ENCODE measurements at places on chromosomes 3 and 15.

DNA sequence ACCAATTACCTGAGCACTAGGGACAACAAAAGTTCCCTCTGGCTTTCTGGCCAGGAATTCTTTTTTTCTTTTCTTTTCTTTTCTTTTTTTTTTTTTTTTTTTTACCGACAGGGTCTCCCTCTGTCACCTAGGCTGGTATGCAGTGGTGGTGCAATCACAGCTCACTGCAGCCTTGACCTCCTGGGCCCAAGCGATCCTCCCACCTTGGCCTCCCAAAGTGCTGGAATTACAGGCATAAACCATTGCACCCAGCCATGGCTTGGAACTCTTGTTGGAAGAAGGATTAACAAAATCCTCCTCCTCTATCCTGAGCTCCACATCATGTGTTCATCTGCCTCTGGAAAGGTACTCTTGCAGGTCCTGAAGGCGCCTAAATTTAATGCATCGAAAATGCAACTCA is 2.9 kb upstream of the LTF start:
- no peak for DNase-seq

DNA sequence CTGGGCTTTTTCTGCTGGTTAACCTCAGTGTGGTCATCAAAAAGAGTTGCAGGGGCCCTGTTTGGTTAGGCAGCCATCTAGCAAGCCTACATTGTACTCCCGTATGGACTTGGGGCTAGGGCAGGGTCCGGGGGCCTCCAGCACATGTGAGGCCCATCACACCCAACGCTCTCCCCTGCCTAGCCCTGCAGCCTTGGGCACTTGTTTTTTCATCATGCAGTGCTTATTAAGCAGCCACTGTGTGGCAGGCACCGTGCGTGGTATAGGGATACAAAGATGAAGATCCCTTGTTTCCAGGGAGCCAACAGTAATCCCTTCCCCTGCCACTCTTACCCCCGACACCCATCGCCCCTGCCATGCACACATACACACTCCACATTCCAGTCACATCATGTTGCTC is 14.2 kb downstream of the MRAS start:
- DNase-seq: no peak

- no peak for DNase-seq
These were observed 385.4 kb upstream of the SEMA6D start for GRCh38 chr15:47331829-47332393.

DNA sequence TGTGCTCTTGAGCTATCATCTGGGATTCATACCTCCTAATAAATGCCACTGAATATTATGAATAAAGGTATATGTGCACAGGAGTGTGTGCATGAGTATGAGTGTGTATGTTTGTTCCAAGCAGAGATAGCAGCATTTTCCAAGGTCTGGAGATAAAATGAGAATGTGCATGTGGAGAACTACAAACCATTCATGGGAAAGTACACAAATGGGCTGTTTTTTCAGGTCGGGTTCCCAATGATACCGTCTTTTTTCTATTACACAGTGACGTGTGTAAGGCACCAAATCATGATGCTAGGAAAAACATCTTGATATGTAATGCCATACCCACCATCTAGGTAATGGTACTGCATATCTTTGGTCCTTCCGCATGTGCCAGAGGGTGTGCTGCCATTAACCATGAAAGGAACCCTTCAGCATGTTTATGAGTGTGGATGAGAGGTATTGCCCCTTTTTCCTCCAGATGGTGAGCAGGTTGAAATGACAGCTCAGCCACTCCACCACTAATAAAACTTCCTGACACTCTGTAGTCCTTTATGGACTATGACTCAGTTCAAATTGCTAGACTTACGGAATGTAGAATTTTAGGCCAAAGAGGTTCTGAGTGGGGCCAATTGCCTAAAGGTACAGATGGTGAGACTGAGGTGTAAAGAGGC is 36.4 kb upstream of the COPB2 start:
- no peak for DNase-seq

DNA sequence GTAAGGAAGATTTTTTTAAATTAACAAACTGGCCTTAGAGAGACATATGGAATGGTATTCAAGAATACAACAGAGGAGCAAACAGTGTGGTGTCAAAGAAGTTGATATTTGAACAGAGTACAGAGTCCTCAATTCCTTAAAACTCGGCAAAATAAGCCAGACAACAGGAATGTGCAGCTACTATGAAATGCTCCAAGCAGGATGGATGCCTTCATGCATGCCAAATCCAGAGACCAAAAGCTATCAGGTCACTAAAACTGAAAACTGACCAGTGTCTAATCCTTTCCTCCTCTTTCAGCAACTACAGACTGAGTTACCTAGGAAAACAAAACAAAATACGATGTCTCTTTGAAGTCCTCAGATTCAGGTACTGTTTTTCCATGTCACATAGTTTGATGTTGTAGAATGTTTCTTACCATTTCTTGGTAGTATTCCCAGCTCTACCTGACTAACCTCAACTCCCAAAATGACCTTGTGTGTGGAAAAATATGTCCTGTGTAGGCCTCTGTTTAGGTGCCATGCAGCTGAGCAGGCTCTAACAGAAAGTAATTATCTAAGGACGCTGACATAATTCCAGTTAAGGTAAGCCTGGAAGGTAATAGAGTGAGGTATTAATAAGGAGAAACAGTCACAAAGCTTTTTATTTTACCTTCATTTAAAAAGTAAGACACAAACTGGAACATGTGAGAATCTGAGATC is 46.9 kb downstream of the TBL1XR1 start:
- DNase-seq: no peak

GRCh38 chr15:88623061-88623460 is 1.9 kb downstream of the AEN start:
- no peak for DNase-seq

DNA sequence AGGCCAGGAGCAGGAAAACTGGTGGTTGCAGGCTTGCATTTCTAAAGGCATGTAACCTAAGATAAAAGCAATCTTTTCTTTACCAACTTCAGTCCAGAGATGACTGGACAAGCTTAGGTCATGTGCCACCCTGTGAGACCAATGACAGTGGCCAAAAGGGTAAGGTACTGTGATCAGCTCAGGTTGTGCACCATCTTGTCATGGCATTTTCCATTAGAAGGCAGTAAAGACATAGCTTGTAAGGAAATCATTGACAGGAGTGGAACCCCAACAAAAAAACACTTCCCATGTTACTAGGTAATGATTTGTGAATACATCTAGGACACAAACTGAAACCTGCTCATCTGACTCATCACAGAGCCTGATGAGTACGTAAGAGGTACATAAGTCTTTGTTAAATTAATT is 35.2 kb downstream of the SSR3 start:
- DNase-seq: no peak

- DNase-seq: no peak
These were observed 220.7 kb upstream of the SEMA6D start for GRCh38 chr15:47496343-47497185.

GRCh38 chr15:70264014-70264582 is 166.4 kb upstream of the TLE3 start:
- DNase-seq: no peak

- DNase-seq: no peak
These were observed 115.7 kb upstream of the P2RY1 start for GRCh38 chr3:152719264-152719663.

GRCh38 chr15:57969355-57969754 is 96.2 kb downstream of the ALDH1A2 start:
- DNase-seq: no peak

- no peak for DNase-seq
These were observed 45.9 kb downstream of the FAM43A start for GRCh38 chr3:194731506-194732073.

- no peak for DNase-seq
These were observed 30.7 kb downstream of the EIF4E3 start for GRCh38 chr3:71694358-71694999.

DNA sequence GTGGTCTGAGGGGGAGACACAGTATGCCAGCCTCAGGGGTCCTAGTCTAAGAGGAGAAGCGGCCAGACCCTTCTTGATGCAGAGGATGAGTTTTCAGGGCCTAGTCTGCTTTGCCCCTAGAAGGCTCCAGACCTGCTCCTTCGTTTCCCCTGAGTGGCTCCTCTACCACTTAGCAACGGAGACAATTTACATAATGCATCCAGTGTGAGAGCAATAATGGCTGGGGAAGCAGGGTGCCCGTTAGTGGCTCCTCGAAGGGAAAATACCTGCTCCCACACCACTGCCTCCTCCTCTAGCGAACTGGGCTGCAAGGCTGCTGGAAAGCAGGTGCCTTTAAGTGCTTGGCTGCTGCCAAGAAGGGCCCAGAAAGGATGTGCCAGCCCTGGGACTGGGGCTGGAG is 38.9 kb downstream of the CACNA2D2 start:
- DNase-seq: no peak

DNA sequence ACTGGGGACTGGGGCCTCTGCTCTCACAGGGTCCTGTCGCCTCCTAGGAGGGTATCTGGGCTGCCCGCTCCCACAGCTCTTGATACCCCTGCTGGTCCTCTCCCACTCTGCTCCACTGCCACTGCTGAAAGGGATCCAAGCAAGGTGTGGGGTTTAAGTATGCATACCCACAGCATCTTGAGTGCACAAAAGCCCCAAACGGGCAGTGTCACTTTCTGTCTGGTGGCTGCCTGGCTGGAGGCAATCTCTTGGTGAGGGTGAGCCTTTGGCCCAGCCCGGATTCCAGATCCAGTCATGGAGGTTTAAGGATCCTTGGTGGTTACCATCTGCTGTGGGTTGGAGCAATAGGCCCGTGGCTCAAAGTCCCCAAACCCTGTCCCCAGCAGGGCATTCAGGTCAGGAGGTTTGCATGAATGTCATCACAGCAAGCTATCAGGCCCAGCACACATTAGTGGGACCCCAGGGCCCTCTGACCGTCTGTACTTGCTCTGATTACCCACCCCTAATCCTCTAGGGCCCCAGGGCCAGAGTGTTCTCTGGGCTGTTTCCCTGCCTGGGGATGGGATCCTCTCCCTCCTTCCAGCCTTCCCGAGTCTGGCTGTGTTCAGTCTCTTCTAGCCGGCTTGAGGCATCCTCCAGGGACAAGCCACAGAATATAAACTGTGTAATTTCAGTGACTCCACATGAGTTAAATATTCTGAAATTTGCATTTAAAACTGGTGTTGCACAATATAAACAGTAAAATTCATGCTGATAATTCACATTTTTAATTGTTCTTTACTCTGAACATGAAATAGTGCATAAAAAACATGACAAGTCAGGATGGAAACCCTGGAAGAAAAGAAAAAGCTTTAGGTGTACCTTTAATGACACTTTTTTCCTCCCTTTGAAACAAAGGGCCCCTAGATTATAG is 4.9 kb upstream of the TJP1 start:
- DNase-seq: no peak

DNA sequence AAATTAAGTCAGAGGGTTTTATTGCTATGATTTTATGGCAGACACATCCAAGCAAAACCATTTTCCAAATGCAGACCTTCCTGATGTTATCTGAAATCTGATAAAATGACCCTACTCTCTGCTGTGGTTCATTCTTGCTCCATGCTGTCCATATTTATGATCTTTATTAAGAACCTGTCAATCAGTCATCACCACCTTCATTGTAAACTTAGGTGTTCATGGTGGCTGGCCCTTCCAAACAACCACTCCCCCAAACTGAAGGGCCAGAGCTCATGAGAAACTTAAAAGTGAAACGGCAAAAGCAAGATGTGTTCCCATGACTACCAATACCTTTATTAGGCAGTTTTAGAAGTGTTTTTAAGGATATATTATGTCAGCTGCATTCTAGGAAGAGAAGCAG is 53.6 kb downstream of the UBP1 start:
- DNase-seq: no peak

- no peak for DNase-seq
These were observed 107.6 kb downstream of the OXNAD1 start for GRCh38 chr3:16372362-16373292.

- DNase-seq: no peak
These were observed 63.9 kb upstream of the TRIM42 start for GRCh38 chr3:140614001-140614400.

GRCh38 chr15:99954361-99955180 is 221.3 kb upstream of the LYSMD4 start:
- no peak for DNase-seq

DNA sequence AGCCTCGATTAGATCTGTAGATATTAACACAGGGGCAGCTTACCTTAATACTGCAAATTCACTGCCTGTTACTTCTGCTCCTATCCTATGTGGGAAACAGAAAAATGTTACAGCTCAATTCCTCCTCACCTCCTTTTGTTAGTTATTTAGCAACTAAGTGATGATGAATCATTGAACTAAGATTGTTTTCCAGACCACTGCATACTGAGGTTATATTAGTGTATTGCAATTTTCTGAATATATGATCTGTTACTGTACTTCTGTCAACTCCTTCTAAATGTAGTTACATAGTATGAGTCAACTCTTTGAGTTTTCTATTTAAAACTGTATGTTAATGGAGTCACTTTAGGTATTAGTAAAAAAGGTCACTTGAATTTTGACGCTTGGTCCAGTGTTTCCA is 331.5 kb upstream of the SLCO3A1 start:
- DNase-seq: no peak

DNA sequence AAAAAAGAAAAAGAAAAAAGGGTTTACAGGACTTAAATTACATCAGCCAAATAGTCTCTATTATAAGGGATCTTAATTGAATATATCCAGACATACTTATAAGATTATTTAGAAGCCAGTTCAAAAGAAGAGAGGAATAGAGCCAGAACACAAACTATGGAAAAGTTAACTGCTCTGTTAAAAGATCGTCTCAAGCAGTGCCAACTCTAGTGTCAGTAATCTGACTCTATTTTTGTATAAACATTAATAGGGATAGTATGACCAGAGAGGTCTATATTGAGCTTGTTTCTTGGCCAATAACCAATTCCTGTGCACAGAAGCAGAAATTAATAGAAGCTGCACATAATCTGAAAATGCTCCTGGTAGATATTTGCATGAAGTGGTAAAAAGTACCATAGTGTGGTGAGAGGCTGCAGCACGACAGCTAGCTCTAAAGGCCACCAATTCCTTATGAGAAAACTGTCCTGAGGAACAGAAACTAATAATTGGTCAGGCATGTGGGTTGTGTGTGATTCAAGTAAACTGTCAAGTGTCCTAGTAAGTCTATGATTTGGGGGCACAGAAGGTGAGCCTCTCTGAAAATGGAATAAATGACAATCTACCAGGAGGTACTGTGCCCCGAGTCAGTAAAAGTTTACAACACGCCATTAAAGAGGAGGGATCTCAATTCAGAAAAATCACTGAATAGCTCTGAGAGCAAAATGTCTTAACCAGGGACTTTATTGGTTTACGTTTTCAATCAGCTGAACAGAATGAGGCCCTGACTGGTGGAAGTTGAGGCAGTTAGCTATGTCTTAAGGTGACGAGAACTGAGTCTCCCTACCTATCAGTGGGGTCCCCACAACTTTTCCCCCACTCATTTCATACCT is 51.5 kb upstream of the NANOGP8 start:
- no peak for DNase-seq

- no peak for DNase-seq
These were observed 7.6 kb downstream of the GDPGP1 start for GRCh38 chr15:90241343-90242192.

- no peak for DNase-seq
These were observed 122.5 kb downstream of the IGSF11 start for GRCh38 chr3:118912188-118912587.

- no peak for DNase-seq
These were observed 39.3 kb downstream of the CHRD start for GRCh38 chr3:184419171-184419570.

All from activated CD4-positive, CD25-positive, alpha-beta regulatory T cell (primary cell).